ENCODE measurements at places on chromosomes 5 and 9. TPM values are rescaled to one million over a fixed set of nuclear protein-coding genes. Genes with fewer than 3 reads are reported as not detected.
A peak's percentile ranks its signal among the peaks of the same experiment; 100 is the strongest.

DNA sequence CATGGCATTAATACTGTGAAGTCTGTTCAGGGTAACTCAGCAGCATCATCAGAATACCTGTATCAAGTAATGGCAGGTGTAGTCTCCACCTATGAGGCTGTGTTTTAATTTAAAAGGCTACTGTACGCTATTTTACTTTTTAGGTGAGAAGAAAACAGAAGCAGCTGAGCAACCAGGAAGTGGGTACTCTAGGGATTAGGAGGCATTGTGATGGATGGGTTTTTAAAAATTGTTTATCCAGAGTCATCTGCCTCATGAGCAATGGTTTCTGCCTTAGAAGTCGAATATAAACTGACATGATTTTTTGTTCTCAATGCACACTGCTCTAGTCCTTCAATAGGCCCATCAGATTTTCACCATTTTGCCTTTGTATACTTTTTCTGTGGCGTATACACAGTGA lies 42.6 kb downstream of the PSIP1 start:
- H3K4me3 ChIP-seq: no peak overlapping the region
- no peak overlapping the region for H3K27ac ChIP-seq
- H3K4me1 ChIP-seq: no peaks in the 10 kb centered on the region
- DNase-seq: no peak
- no peaks in the 10 kb centered on the region for H3K27me3 ChIP-seq

GRCh38 chr9:131447148-131447547 lies 53.3 kb downstream of the PRRC2B start:
- no peaks in the 10 kb centered on the region for H3K27me3 ChIP-seq
- DNase-seq: no peak
- H3K4me1 ChIP-seq: peaks cover 10% of the 10 kb centered on the region
- no peak overlapping the region for H3K4me3 ChIP-seq
- peaks cover 98% of the 10 kb centered on the region for H3K36me3 ChIP-seq
- H3K27ac ChIP-seq: no peak overlapping the region

DNA sequence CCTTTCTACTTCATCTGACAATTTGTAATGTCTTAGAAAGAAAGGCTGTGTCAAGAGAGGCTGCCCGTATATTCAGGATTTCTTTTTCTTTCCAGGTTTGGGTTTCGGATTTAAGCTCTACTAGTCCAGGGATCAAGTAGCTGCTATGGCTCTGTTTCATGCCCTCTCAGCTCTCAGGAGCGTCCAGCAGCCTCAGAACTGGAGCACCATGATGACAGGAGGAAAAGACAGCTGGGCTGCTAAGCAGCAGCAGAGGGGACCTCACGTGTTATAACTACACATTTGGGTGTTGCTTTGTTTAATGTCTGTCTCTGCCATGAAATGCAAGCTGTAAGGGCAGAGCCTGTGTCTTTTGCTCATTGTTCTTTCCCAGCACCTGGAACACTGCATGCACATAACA lies 28.5 kb downstream of the TBC1D2 start:
- no peak overlapping the region for H3K27ac ChIP-seq
- H3K4me1 ChIP-seq: no peaks in the 10 kb centered on the region
- peaks cover 40% of the 10 kb centered on the region for H3K36me3 ChIP-seq
- no peak overlapping the region for H3K4me3 ChIP-seq
- no peaks in the 10 kb centered on the region for H3K27me3 ChIP-seq
- DNase-seq: no peak

The C5orf52 gene
- total RNA-seq: not detected

The NR5A1 gene
- total RNA-seq: not detected

DNA sequence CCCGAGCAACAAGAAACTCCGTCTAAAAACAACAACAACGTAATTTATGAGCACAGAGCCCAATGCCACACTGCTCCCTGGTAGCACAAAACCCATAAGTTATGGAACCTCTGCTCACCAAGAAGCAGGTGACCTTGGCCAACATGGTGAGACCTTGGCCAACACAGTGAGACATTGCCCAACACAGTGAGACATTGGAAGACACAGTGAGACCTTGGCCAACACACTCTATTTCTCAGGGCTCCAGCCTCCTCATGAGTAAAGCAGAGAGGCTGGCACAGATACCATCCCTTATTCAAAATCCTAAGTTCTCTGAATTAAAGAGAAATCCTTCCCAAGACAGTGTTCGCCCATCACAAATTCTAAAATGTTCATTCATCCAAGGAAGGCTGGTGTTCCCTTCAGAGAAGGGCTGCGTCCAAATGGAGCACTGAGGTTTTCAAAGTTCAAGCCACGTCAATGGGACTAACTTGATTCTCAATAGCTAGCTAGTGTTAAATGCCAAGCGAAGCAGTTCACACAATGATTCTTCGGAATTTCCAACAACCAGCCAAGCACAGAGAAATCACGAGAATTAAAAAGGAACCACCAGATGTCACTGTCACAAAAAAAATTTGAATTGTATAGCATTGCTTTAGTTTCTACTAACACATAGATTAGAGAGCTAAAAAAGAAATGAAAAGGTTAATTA lies 29.5 kb downstream of the TTC39B start:
- H3K4me1 ChIP-seq: peaks cover 49% of the 10 kb centered on the region
- H3K4me3 ChIP-seq: no peak overlapping the region
- H3K27ac ChIP-seq: peak overlapping the region; percentile 41
- H3K27me3 ChIP-seq: no peaks in the 10 kb centered on the region
- DNase-seq: peak; percentile 35

The INSL4 gene
- total RNA-seq: not detected

Data from naive thymus-derived CD8-positive, alpha-beta T cell (primary cell).